ENCODE measurements at places on chromosomes 7 and 10.

DNA sequence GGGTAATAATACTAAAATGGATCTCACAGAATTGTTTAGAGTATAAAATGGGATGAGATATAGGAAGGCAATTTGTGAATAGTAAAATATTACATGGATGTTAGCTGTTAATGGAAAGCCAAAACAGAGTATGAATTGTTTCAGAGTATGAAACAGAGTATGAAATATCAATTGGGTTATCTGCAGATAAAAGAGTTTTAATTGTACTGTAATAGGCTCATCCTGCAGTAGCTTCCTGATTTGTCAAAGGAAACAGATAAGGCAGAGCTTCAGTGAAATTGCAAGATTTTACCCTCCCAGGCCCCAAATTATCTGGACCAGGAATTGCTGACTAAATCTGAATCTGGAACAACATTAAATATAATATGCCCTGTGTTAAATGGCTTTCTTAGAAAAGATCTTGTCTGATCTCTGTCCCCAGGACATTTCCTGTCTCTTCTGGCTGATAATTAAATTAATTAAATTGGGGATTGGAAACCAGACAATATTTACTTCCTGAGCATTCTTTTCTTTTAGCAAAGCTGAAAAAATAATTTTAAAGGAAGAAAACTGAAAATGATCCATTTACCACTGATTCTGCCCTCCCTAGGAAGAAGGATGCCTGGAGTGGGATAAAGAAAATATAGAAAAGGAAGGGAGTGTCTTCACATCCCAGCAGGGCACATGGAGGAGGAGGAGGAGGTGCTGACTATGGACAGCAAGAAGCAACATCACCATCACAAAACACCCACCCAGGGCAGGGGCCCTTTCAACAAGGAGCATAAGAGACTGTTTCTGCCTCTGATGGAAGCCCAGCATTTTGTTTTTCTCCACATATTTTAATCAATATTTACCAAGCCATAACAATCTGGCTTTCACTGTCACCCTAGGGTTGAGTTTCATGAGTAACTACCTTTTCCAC, 18.5 kb downstream of the PTN start:
- no peak for DNase-seq

- no peak for DNase-seq
These were observed 209.9 kb downstream of the USP6NL start for GRCh38 chr10:11401264-11402235.

DNA sequence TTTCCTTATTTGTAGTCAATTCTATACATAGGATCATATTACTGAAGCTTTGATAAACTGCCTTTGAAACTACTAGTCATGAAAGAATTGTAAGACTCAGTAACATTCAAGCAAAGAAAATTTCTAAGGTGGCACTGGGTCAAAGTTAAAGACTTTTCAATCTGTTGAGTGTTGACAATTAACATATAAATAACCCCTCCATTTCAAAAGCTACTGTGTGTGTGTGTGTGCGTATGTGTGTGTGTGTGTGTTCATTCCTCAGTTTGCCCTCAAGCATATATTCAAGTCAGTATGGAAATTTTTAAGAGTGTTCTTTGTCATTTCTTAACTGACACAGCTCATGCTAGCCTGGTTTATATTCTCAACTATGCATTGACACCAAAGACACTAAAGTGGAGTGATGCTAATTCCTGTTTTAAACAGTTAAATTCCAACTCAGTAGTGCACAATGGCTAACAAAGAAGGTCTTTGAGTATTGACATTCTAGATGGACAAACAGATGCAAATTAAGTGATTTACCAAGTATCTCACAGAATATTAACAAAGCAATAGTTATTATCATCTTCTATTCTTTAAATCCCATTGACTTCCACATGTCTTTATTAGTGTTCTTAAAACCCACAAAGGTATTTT, 314.8 kb upstream of the GRM3 start:
- no peak for DNase-seq

DNA sequence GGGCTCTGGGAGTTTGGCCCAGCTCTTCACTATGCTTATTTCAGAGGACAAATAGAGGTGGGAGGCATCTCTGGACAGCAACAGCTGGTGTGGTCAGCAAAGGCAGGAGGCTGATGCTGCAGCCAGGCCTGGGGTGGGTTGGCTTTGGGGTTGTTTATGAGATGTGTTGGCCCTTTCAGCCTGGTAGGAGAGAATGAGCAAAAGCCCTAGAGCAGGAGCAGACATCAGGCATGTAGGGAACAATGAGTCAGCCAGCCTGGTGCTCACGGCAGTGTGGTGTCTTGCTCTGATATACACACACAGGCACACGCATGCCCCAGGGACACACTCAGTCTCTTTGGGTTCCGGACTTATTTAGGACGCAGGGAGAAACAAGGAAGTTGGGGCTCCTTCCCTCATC, 157.1 kb downstream of the PRKCQ start:
- no peak for DNase-seq

- DNase-seq: no peak
These were observed 101.8 kb upstream of the STRIP2 start for GRCh38 chr7:129332254-129333035.

GRCh38 chr7:4790516-4790991, 15.1 kb downstream of the AP5Z1 start:
- DNase-seq: no peak

DNA sequence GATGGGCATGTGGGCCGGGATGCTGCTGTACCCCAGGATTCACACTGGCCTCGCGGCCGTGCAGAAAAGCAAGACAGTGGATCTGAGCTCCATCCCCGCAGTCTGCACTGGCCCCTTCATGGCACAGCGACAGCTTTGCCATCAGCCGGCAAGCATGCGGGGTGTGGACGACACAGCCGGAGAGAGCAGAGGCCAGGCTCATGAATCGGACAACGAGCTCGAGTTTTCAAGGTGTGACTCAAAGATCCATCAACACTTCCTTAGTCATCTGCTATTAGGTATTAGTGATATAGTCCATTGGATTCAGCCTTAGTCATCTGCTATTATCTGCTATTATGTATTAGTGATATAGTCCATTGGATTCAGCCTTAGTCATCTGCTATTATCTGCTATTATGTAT, 254.7 kb downstream of the KLF6 start:
- peak; percentile 78 for DNase-seq

- DNase-seq: peak; percentile 98
These were observed 224.3 kb upstream of the IGFBP3 start for GRCh38 chr7:46145412-46145811.

GRCh38 chr7:133645884-133646391, 393.1 kb downstream of the EXOC4 start:
- DNase-seq: no peak

- no peak for DNase-seq
These were observed 38.3 kb upstream of the TOMM7 start for GRCh38 chr7:22860784-22861482.

GRCh38 chr7:100696123-100696521, 2.1 kb upstream of the GIGYF1 start:
- DNase-seq: no peak

GRCh38 chr7:69736126-69736810, 138.0 kb downstream of the AUTS2 start:
- DNase-seq: no peak

GRCh38 chr10:78817361-78817760, 251.4 kb upstream of the ZMIZ1 start:
- no peak for DNase-seq

- DNase-seq: no peak
These were observed 5.9 kb downstream of the MGMT start for GRCh38 chr10:129472696-129473555.

GRCh38 chr10:110493832-110494426, 3.8 kb upstream of the DUSP5 start:
- peak; percentile 81 for DNase-seq

GRCh38 chr10:44958898-44959246, 730 bp upstream of the RASSF4 start:
- no peak for DNase-seq

Data from trophoblast cell (in vitro differentiated cells and primary cell).